ENCODE measurements at places on chromosomes 2 and 18. TPM values are rescaled to one million over a fixed set of nuclear protein-coding genes. Genes with fewer than 3 reads are reported as not detected.

POTEC gene
- not detected for total RNA-seq

RFTN2 gene
- total RNA-seq, result 4.9 TPM

COL3A1 gene
- 37.6 TPM for total RNA-seq

CYP27A1 gene
- total RNA-seq, result 30.7 TPM

ERBB4 gene
- total RNA-seq, result 1.5 TPM

AFF3 gene
- total RNA-seq, result 3.6 TPM

REG3G gene
- not detected for total RNA-seq

TTN gene
- 0.21 TPM for total RNA-seq

STARD6 gene
- not detected for total RNA-seq

HOXD12 gene
- total RNA-seq, result not detected
